Activated CD4-positive, alpha-beta memory T cell treated with anti-CD3 and anti-CD28 coated beads, Interleukin-2, amount 10 ng/mL, durations not matched to agents 7 days and 5 days (primary cell): ENCODE measurements at places on chromosomes 7 and 10. TPM values are rescaled to one million over a fixed set of nuclear protein-coding genes. Genes with fewer than 3 reads are reported as not detected.

DNA sequence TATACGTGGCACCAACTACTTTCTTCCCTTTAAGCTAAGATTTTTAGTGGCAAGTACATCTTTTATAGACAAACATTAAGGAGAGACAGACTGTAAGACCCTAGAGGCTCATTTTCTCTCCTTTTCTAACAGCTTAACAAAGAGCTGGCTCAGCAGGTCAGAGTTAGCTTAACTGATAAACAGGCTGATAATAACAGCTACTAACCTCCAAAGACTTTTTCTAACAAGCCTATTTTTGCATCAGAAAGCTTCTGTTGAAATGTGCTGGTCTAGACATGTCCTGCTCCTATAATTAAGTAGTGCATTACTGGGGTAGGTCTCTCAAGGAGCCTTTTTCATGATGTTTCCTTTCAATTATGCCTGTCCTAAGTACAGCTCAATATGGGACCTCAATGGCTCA lies 238.2 kb upstream of the FAM3C start:
- no peak for DNase-seq

- DNase-seq: no peak
Observed at GRCh38 chr7:92987538-92987937, 130.2 kb downstream of the SAMD9 start.

- no peak for DNase-seq
Observed at GRCh38 chr10:119316729-119317097, 109.3 kb downstream of the GRK5 start.

- no peak for DNase-seq
Observed at GRCh38 chr7:42039921-42040320, 197.1 kb downstream of the GLI3 start.

GRCh38 chr10:69769395-69769992 lies 32.2 kb upstream of the COL13A1 start:
- DNase-seq: no peak

GRCh38 chr10:58265249-58265648 lies 2.4 kb downstream of the IPMK start:
- no peak for DNase-seq

DNA sequence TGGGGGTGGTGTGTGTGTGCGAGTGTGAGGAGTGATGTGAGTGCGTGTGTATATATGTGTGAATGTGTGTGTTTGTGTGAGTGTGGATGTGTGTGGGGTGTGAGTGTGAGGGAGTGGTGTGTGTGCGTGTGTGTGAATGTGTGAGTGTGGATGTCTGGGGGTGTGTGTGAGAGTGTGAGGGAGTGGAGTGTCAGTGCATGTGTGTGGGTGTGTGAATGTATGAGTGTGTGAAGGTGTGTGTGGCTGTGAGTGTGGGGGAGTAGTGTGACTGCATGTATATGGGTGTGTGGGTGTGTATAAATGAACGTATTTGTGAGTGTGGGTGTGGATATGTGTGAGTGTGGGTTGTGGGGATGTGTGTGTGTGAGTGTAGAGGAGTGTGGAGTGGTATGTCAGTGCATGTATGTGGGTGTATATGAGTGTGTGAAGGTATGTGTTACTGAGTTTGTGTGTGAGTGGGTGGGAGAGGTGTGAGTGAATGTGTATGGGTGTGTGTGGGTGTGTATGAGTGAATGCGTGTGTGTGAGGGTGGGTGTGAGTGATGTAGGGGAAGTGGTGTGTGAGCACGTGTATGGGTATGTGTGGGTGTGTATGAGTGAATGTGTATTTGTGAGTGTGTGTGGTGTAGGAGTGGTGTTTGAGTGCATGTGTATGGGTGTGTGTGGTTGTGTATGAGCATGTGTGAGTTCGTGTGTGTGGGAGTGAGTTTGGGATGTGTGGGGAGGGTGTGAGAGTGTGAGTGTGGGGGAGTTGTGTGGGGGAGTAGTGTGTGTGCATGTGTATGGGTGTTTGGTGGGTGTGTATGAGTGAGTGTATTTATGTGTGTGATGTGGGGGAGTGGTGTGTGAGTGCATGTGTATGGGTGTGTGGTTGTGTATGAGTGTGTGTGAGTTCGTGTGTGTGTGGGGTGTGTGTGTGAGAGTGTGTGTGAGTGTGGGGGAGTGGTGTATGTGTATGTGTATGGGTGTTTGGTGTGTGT lies 28.5 kb upstream of the NUB1 start:
- DNase-seq: no peak

DNA sequence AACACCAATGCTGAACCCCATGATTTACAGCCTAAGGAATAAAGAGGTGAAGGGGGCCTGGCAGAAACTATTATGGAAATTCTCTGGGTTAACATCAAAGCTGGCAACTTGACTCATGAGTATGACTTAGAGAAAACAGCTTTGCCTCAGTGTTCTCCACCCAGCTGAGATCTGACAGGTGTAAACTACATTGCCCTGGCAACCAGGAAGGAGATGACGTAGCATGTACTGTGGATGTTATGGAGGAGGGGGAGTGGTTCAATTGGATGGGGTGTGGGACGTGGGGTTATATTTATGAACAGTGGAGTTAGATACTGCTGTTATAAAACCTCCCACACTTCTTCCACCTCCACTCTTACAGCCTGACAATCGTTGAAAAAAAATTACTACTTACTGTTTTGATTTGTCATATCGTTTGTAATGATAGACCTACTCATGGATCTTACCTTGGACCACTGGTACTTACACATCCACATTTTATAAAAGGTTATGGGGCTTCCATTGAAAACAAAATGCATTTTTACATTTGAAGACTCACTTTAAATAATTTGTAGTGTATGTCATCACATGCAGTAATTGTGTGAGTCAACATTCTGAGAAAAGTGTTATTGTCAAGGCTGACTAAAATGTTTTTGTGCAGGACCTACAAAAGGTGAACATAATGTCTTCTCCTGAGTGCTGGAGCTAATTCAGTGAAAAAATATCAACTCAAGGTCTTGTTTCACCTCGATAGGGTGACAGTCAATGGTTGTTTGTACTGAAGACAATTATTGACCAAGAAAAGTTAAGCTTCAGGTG lies 6.4 kb downstream of the OR2F1 start:
- no peak for DNase-seq

DNA sequence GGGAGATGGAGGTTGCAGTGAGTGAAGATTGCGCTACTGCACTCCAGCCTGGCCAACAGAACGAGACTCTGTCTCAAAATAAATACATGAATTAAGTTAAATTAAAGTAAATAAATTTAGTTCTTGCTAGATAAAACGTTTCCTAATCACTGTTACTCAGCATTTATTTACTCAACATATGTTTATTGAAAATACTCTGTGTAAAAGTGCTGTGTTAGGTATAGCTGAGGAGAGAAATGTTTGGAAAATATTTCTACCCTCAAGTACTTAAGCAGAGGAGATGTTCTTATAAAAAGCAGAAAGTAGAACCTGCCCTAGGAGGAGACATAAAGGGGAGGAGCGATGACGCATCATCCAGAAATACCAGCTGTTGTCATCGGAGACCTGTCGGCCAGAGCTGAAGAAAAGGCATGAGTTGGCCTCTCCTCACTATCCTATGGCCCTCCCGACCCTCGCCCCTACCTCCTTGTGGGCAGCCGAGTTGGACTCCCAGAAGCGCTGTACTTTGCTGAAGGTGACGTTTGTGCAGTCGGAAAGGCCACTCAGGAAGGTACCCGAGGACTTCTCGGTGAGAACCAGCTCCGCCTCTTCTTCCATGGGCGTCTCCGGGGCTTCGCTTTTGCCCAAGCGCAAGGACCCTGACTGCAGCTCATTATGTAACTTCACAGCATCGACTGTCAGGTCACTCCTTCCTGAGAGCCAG lies 1.1 kb downstream of the RRP12 start:
- peak; percentile 67 for DNase-seq

GRCh38 chr10:132397671-132398565 lies 918 bp downstream of the PWWP2B start:
- DNase-seq: peak; percentile 40

DNA sequence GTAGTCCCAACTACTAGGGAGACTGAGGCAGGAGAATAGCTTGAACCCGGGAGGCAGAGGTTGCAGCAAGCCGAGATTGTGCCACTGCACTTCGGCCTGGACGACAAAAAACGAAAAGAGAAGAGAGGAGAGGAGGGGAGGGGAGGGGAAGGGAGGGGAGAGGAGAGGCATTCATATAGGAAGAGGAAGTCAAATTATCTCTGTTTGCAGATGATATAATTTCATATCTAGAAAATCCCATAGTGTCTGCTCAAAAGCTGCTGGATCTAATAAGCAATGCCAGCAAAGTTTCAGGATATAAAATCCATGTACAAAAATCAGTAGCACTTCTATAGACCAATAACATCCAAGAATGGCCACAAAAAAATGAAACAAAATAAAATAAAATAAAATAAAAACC lies 120.3 kb downstream of the LMBR1 start:
- DNase-seq: no peak

- no peak for DNase-seq
Observed at GRCh38 chr7:29797112-29797944, 9.0 kb upstream of the WIPF3 start.

GRCh38 chr10:92712016-92712889 lies 22.5 kb downstream of the HHEX start:
- DNase-seq: no peak

GRCh38 chr10:86349474-86349873 lies 17.1 kb downstream of the GRID1 start:
- no peak for DNase-seq

GRCh38 chr7:152759949-152760853 lies 649 bp downstream of the ACTR3B start:
- DNase-seq: peak; percentile 21

DNA sequence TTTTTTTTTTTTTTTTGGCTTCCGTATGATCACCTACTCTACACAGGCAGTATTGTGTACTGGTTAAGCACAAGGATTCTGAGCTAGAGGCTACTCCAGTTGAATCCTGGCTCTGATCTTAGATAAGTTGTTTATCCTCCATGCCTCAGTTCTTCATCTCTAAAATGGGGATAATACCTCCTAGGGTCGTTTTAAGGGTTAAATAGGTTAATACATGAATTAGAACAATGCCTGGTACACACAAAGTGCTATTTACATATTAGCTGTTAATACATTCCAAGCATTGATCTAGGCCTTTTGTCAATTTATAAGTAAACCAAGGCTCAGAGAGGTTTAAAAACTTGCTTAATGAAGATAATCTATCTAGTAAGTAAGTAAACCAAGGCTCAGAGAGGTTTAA lies 59.0 kb downstream of the ST7 start:
- DNase-seq: no peak

DNA sequence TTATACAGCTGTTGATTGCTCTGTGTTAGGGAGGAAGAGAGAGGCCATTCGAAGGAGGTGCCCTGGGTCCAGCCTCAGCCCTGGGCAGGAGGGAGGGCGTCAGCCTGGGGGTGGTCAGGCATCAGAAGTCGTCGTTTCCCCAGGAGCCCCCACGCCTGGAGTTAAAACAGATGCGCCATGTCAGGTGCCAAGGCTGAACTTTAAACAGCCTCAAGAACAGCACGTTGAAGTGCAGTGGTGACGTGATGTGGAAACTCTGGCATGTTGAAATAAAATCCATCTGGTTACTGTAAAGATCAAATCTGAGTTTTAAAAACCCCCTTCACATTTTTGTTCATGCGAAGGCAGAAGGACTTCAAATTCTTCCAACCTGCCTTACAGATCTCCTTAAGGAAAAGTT lies 128.4 kb upstream of the PPP2R2D start:
- DNase-seq: no peak

- DNase-seq: no peak
Observed at GRCh38 chr7:132240821-132241422, 335.3 kb downstream of the PLXNA4 start.

DNA sequence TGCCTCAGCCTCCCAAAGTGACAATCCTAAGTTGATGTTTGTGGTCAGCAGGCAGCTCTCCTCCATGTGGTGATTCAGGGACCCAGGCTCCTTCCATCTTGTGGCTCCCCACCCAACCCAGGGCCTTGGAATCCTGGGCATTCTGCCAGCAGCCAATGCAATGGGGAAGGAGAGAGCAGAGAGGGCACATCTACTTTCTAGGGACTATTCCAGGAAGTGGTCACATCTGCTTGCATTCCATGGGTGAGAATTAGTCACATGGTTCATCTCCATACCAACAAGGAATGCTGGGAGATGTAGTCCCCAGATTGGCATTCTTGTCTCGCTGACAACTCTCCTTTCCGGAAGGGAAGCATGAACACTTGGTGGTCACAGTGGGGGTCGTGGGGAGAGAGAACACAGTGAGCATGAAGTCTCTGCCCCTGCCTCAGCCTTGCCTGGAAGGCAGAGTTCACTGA lies 9.9 kb upstream of the SRRM3 start:
- DNase-seq: no peak

- DNase-seq: peak; percentile 51
Observed at GRCh38 chr7:24921362-24921679, 58.7 kb downstream of the OSBPL3 start.

DNA sequence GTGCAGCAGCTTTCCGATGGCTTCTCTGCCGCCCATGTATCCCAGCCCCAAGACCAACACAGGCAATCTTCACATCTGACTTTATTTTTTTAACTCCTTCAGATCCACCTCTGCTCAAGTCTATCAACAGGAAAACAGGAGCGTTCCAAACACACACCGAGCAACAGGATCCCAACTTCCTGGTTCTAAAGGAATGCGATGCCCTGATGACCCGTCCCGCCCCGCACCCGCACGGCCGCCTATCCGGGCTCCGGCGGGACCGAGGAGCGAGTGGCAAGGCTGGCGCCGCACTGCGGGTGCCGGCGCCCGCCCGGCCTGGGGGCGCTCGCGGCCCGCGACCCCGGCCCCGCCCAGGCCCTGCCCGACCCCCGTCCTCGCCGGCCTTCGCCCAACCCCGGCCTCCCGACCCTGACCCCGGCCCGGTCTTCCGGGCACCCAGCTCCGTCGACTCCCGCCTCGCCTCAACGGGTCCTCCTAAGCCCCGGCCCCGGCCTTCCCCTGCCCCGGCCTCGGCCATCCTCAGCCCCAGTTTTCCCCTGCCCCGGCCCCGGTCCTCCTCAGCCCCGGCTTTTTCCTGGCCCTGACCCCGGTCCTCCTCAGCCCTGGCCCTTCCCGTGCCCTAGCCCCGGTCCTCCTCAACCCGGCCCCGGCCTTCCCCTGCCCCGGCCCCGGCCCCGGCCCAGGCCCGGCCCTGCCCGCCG lies 730 bp downstream of the LARP4B start:
- peak; percentile 40 for DNase-seq

DNA sequence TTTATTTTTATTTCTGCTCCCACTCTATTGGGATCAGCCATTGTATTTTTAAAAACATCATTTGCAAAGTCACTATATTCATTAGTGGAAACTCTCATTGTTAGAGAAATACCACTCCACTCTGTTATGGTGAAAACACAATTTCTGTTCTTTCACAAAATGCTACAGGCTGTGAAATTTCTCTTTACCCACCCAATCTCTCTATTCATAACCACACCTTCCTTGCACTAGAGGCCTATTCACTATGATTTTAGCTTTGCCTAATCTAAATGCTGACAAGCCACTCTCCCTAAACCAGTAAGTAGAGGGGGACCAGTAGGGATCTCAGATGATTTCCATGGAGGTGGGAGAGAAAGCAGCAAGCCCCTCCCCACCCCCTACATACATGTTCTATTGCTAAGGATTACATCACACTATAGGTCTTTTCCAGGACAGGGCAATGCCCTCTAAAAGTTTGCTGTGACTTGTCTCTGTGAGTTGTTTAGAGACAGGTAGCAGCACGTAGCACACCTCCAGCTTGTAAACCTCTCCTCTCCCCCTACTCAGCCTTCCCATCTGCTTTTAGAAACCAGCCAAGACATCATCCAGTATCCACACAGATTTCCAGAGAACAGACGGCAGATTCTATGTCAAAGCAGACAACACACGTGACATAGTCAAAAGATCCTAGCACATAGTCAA lies 58.3 kb upstream of the PPP1R3C start:
- DNase-seq: no peak

Gene BHLHA15
- 0.43 TPM for total RNA-seq

Gene USP6NL
- 0.83 TPM for total RNA-seq

Gene RAPGEF5
- total RNA-seq: 0.43 TPM

Gene CTBP2
- total RNA-seq: 0.43 TPM

Gene ANAPC16
- total RNA-seq: 101 TPM

Gene ZRANB1
- total RNA-seq: 12.3 TPM

Gene KMT2C
- 58.9 TPM for total RNA-seq

Gene CTAGE4
- 5.3 TPM for total RNA-seq
